Activated CD4-positive, alpha-beta memory T cell treated with anti-CD3 and anti-CD28 coated beads, Interleukin-2, amount 10 ng/mL, durations not matched to agents 7 days and 5 days (primary cell): ENCODE measurements at places on chromosomes 1 and 21. TPM values are rescaled to one million over a fixed set of nuclear protein-coding genes. Genes with fewer than 3 reads are reported as not detected.
A peak's percentile ranks its signal among the peaks of the same experiment; 100 is the strongest.

DNA sequence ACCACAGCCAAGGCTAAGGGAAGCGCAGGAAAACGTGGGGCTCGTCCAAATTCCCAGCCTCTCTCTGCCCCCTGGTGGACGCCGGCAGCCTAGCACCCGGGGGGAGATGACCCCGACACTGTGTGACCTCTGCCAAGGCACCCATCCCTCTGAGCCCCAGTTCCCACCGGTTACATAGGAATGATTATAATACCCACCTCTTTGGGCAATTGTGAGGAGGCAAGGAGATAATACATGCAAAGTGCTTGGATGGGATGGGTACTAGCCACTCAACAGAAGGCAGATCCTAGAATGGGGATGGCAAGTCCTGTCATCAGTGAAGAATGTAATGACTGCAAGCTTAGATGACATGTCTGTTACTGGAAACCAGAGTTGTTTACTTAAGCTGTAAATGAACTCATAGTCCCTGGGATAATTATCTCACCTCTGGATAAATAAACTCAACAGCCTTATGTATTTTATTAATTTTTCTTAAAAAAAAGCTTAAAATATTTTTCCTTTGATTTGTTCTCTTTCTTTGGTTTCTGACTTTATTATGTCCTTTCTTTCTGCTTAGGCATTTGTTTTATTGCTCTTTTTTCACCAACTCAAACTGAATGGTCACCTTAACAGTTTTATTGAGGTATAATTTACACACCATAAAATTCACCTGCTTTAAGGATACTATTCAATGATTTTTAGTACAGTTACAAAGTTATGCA, 11.3 kb upstream of the BMP8B start:
- peak; percentile 72 for DNase-seq

GRCh38 chr1:182147136-182147820, 85.8 kb upstream of the ZNF648 start:
- no peak for DNase-seq

DNA sequence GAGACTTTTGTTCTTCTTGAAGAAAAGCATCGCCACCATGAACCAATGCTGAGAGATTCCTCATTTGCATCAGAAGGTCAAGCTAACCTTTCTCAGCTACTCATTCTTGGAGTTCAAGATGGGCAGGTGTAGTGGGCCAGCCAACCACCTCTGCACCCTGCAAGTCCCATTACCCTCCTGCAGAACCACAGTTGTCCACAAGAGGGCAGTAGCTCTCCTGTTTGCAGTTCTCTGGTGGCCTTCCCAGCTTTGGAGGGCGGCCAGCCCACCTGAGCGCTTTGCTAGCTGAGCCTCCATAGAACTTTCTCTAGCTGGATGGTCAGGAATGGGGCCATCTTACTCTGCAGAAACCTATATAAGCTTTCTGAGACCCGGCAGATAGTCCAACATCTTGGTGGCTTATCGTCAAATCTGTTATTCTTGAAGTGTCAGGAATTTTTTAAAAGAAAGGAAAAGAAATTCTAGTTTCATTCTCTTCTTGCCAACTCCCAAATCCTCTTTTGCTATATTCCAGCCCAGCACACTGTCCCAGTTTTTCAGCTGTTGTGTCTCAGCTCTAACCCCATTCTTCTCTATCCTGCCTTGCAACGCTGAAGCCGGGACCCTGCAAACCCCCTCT, 11.0 kb upstream of the LMX1A start:
- DNase-seq: peak; percentile 75

- DNase-seq: no peak
Measured at GRCh38 chr1:88773540-88774150, 89.6 kb downstream of the PKN2 start.

GRCh38 chr1:195894411-195894810, 713.8 kb downstream of the KCNT2 start:
- DNase-seq: no peak

DNA sequence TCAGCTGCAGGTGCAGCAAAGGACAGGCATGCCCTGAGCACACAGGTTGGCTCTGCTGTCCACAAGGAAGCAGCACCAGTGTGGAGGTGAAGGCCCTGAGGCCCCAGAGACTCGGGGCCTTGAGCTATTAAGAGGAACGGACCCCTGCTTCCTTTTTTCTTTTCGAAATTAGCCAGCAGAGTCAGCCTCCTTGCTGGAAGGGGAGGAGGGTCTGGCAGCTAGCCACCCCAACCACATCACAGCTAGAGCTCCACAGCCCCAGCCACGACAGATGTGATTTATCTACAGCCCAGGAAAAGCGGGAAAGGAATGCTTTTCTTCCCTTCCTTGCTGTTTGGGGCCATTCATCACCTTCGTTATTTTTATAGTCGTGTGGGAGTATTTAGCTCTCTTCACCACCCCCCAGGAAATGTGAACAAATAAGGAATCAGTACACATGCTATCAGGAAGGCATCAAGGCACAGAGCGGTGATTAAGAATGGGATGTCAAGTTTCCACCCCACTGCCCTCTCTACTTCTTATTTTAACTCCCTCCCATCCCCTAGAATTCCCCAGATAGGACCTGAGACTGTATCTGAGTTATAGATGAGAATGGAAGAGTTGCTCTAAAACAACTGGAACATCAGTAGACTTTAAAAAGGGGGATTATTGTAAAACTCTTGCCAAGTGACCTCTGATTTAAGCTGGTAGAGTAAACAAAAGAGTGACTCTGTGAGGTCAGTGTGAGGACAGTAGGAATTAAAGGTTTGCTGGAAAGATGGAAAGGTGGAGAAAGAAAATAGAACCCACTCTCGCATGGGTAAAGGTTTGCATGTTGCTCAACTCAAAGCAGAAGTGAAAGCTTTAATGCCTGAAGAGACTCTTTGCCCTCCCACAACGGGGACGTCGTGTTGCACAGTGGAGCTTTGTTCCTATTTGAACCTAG, 224.7 kb upstream of the GJB5 start:
- DNase-seq: no peak

- DNase-seq: no peak
Measured at GRCh38 chr21:16022921-16023320, 293.1 kb downstream of the USP25 start.

GRCh38 chr1:8329439-8329838, 11.5 kb downstream of the SLC45A1 start:
- no peak for DNase-seq

- DNase-seq: no peak
Measured at GRCh38 chr1:223634423-223634822, 31.1 kb downstream of the CAPN8 start.

CADM3 gene
- not detected for total RNA-seq

SPRR2F gene
- not detected for total RNA-seq

C1orf115 gene
- total RNA-seq: 1.5 TPM

LAPTM5 gene
- 482 TPM for total RNA-seq
